Cardiac muscle cell (in vitro differentiated cells and primary cell): ENCODE measurements at places on chromosomes 5 and 9.

DNA sequence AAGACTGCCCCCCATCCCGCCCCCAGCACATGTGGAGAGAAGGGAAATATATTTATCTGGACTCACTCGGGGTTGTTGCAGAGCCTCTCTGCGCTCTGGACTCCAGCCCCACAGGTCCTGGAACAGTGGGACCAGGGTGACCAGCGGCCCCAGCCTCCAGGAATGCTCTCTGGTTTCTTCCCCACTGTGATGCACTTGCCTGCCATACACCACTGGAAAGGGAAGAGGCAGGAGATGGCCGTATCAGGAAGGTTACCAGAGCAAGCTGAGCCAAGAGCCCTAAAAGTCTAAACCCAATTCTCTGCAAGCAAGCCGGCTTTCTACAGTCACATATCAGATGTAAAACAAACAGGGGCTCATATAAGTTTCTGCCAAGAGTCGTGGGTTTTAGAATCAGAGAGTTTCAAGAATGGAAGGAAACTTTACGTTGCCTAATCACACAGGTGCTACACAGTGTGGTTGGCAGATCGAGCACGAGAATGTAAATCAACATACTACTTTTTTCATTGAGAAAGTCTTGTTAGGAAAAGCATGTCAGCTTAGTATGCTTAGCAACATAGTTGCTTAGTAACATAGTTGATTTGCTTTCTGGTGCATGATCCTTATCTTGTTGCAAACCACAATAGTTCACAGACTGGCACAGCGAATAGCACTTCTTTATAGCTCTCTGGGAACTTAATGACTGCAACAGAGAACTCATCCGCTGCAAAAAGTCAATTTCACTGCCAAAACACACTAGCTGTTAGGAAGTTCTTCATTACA, 201.2 kb downstream of the TARS1 start:
- no peak for DNase-seq
- no peaks in the 10 kb centered on the region for H3K27me3 ChIP-seq

- no peak overlapping the region for H3K27ac ChIP-seq
- no peaks in the 10 kb centered on the region for H3K27me3 ChIP-seq
- no peak for DNase-seq
- peaks cover 8% of the 10 kb centered on the region for H3K36me3 ChIP-seq
- peaks cover 4% of the 10 kb centered on the region for H3K4me1 ChIP-seq
- H3K4me3 ChIP-seq = no peak overlapping the region
Measured at GRCh38 chr5:142008813-142009212, 4.0 kb downstream of the GNPDA1 start.

DNA sequence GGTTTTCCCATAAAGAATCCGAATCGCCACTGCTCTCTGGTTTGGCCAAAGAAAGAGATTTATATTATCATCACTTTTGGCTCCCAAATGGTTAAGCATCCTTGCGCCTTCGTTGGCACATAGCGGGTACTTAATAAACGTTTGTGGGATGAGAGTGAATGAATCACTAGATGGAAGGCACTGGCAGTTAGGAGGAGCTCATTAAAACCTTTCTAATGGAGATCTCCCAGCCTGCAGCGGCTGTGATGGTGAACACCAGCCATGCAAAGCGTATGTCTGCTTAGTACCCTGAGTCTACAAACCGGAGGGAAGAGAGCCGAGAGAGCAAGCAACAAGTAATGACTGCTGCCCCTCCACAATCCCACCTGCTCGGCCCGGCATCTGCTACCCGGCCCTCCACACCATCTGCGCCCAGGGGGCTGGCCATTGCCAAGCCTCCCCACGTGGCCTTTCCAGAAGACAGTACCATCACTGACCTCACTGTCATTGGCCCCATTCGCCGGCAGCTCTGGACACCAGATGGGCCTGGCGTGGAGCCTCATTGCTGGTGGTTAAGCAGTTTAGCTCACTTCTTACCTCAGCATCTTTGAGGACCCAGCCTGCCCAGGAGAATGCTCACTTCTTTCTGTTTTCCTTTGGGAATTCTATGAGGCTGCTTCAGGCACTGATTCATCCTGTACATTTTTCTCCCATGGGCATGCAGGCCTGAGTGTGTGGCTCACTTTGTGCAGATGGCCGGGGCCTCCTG, 39.3 kb upstream of the ANKRD33B start:
- no peak overlapping the region for H3K27ac ChIP-seq
- DNase-seq = no peak
- H3K4me1 ChIP-seq = no peaks in the 10 kb centered on the region
- no peak overlapping the region for H3K4me3 ChIP-seq
- no peaks in the 10 kb centered on the region for H3K36me3 ChIP-seq
- H3K27me3 ChIP-seq = no peaks in the 10 kb centered on the region

DNA sequence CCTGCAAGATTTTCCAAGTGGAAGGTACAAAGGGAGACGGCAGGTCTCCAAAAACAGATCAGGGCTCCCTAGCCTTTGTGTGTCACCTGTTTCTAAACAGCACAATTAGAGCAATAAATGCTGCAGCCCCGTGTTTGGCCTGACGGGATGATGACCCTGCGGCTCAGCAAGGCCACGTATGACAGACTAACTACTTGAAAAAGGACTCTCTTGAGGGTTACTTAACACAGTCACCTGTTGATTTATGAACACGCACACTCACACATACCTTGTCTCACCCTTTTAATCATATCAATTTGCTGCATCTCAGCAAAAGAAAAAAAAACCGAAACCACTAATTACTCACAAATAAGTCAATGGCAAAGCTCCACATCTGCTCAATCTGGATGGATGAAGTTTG, 199.6 kb upstream of the GAS1 start:
- no peak overlapping the region for H3K27ac ChIP-seq
- H3K4me1 ChIP-seq = no peaks in the 10 kb centered on the region
- H3K27me3 ChIP-seq = no peaks in the 10 kb centered on the region
- H3K4me3 ChIP-seq = no peak overlapping the region
- H3K36me3 ChIP-seq = no peaks in the 10 kb centered on the region

DNA sequence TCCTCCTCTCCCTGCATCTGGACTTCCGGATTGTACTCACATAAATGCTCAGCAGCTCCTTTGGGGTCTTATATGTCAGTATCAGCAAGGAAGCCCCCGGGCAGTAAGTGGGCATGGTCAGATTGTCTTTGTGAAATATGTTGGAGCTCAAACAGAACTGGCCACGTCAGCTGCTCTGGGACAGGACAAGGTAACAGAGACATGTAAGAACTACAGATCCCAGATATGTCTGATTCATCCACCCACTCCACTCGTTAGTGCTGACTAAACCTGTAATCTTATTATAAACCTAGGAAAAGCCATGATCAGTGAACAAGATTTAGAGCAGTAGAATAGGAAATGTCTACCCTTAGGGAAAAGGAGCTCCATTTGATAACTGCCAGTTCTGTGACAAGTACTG, 561.8 kb downstream of the CETN3 start:
- H3K36me3 ChIP-seq = no peaks in the 10 kb centered on the region
- peaks cover 11% of the 10 kb centered on the region for H3K4me1 ChIP-seq
- no peaks in the 10 kb centered on the region for H3K27me3 ChIP-seq
- H3K27ac ChIP-seq = no peak overlapping the region
- DNase-seq = no peak

DNA sequence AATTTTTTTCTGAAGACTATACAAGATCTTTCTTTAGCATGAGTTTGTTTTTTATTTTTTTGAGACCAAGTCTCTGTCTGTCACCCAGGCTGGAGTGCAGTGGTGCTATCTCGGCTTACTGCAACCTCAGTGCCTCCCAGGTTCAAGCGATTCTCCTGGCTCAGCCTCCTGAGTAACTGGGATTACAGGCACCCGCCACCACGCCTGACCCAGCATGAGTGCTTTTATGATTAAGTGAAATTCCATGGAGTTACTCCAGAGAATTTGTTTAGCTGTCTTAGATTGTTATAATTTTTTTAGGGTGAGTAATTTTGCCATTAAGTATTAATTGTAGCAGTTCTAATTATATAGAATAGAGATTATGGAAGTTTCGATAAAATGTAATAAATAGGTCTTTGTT, 14.3 kb downstream of the YTHDC2 start:
- no peak overlapping the region for H3K4me3 ChIP-seq
- no peak for DNase-seq
- no peaks in the 10 kb centered on the region for H3K4me1 ChIP-seq
- H3K27ac ChIP-seq = no peak overlapping the region
- no peaks in the 10 kb centered on the region for H3K27me3 ChIP-seq
